ENCODE measurements at places on chromosomes 16 and 17. TPM values are rescaled to one million over a fixed set of nuclear protein-coding genes. Genes with fewer than 3 reads are reported as not detected.

- no peak for DNase-seq
Observed at GRCh38 chr17:48445248-48445620, 15.2 kb upstream of the SKAP1 start.

GRCh38 chr16:57468346-57468745, 5.9 kb downstream of the POLR2C start:
- no peak for DNase-seq

DNA sequence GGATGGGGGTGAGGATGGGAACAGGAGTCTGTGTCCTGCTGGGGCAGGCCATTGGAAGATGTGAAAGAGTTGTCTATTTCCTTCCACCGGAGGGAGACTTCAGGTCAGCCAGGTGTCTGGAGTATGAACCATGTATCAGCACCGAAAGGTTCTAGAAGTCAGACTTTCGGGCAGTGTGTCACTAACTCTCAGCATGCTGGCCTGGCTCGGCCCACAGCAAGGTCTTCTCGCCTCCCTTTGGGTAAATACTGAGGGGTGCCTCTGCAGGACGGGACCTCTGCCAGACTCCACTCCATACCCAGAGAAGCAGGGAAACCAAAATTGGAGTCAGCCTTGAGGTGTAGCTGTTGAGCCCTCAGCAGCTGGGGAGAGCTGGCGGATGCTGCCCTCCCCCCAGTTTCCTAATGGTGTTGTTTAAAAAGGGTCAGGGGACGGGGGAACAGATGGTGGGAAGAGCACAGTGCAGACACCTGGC, 507 bp downstream of the CIITA start:
- no peak for DNase-seq

- no peak for DNase-seq
Observed at GRCh38 chr16:50363656-50364055, 5.1 kb downstream of the BRD7 start.

GRCh38 chr16:78775161-78775561, 675.7 kb downstream of the WWOX start:
- DNase-seq: no peak

DNA sequence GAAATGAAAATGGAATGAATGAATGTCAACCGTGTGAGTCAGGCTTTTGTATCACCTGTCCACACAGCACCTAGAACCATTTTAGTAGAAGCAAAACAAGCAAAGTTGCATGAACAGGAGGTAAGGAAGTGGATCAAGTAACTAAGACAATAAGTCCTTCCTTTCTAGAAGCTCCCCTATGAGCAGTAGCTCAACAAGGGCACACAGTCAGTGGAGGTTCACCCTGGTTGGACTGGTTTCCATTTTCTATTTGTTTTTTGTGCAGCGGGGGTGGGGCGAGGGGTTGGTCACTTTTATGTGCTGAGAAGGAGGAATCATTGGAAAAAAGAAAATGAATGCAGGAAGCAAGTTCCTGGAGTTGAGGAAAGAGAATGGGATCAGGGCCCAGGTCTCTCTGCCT, 4.0 kb upstream of the HSBP1 start:
- no peak for DNase-seq

GRCh38 chr17:29390851-29391631, 878 bp downstream of the TAOK1 start:
- DNase-seq: peak; percentile 8

Gene OR1F1
- total RNA-seq: 0.78 TPM

Gene TBC1D28
- total RNA-seq: not detected
